Esophagus squamous epithelium (tissue), 5 donors: ENCODE measurements at places on chromosomes 6 and 20.

DNA sequence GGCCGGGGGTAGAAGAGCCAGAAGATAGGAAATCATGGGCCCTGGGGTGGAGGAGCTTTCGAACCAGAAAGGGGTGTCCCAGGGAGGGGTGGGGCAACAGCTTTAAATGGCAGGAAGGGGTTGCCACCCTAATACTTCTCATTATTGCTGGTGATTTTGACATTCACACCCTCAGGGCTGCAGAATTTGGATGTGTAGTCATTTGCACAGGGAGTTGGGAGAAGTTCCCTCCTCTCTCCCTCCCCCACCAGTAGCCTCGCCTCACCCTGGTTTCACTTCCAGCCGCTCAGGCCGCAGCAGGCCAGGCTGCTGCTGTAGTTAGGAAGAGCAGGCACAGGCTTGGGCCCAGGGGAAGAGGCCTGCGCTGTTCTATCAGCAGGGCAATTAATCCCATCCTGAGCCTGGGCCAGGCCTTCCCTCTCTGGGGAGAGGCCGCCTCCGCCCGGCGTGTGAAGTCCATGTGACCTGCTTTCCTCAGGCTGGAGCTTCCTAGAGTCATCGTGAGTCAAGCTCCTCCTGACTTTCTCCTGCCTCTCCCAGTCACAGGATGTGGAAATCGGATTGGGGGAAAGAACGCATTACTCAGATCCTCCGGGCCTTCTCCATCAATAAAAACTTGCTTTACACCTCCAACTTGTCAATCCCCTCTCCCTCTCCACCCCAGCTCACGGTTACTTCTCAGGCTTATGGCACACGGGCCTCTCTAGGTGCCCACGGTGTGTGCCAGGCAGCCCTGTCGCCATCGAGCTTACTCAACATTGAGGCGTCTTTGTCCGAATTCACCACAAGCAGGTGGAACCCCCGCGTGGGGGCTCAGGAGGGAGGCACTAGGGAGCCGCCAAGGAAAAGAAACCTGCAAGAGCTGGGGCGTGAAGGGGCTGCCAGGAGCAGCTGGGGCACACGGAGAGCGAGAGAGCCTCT, 7.8 kb downstream of the ADTRP start:
- DNase-seq, result peak; percentile 45

DNA sequence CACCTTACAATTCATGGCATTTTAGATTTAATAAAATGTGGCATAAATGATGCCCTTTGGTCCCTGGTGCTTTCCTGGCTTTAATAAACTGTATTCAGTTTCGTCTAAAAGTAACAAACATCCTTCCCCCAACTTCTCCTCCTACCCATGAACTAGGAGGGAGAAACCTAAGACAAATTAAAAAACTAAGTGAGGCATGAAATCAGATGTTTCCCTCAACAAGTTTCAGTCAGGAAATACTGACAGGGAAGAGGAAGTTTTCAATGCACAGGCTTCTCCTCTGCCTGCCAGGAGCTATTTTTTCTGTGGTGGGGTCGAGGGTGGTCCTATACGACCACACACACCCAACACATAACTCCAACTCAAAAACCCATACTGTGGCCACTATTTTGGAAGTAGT, 10.0 kb downstream of the HBS1L start:
- DNase-seq, result no peak

DNA sequence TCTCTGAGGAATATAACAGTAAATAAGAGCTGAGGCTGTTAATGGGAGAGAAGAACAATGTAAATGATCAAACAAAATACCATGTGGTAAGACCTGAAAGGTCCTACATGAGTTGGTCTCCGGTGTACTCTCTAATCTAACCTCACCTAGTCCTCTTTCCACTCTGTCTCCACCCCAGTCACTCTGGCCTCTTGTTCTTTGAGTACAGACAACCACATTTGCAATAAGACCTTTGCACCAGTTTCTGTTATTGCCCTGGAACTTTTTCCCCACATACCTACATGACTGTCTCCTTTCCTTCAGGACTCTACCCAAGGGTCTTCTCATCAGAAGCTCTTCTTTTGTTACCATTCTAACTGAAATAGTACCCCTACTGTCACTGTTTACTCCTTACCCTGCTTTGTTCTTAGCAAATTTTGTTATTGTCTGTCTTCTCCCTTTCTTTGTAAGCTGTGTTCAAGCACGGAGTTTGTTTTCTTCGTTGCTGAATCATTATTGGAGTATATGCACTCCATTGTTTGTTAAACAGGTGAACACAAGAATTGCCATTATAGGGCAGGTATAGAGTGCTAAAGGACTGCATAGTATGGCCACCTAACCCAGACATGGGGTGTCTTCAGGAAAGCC, 37.3 kb downstream of the MAPK14 start:
- DNase-seq, result no peak

GRCh38 chr20:18719426-18719825, 94.2 kb upstream of the SCP2D1 start:
- DNase-seq, result no peak

DNA sequence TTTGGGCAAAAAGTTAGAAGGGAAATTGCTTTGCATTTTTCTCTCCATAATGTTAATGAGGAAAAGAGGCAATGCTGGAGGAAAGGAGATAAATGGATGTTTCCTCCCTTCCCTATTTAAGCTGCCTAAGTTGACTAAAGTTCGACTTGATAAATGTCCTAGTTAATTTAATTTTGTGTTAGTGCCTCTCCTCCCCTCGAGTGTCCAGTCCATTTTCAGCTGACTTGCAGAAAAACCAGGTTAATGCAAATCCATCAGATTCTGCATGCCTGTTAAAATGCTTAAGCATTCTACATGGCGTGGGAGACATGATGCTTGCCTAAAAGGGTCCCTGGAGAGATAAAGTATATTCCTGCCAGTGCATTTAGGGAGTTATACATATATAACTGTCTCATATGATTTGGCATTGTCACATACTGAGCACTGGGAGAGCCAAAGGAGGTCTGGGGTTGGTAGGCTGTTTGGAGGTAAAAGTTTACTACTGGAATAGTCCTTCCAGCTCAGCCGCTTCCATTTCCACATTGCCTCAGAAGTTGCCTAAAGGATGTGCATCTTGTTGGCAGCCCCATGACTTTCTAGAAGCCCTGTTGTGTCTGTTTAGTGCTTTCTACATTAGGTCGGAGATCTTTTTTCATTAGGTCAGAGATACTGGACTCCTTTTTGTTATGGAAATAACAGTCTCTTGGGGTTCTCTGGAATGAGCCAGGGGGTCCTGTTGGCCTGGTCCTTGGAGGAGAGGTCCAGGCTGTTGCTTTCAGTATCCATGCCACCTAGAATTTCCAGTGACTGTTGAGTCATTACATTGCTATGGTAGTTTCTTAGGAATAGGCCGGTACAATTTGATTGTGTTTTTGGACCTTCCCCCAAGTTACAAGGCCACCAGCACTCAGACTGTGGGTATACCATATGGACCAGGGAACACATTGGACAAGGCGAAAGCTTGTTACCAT, 30.4 kb downstream of the JARID2 start:
- DNase-seq, result no peak

DNA sequence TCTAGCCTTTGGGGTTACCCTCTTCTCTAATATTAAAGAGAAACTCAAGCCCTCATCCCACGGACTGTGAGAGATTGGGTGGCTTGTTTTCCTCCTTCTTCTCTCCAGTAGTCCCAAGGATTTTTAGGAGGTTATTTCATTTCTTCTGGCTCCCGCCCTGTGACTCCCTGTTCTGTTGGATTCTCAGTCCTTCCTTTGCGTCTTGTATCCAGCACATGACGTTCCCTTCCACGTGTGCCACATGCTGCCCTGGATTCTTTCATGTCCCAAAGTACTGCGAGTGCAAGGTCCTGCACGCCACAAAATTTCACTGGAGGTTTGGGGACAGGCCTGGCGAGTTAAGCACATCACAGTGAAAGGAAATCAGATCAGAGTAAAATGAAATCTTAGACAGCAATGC, 213.4 kb downstream of the PACRG start:
- no peak for DNase-seq

DNA sequence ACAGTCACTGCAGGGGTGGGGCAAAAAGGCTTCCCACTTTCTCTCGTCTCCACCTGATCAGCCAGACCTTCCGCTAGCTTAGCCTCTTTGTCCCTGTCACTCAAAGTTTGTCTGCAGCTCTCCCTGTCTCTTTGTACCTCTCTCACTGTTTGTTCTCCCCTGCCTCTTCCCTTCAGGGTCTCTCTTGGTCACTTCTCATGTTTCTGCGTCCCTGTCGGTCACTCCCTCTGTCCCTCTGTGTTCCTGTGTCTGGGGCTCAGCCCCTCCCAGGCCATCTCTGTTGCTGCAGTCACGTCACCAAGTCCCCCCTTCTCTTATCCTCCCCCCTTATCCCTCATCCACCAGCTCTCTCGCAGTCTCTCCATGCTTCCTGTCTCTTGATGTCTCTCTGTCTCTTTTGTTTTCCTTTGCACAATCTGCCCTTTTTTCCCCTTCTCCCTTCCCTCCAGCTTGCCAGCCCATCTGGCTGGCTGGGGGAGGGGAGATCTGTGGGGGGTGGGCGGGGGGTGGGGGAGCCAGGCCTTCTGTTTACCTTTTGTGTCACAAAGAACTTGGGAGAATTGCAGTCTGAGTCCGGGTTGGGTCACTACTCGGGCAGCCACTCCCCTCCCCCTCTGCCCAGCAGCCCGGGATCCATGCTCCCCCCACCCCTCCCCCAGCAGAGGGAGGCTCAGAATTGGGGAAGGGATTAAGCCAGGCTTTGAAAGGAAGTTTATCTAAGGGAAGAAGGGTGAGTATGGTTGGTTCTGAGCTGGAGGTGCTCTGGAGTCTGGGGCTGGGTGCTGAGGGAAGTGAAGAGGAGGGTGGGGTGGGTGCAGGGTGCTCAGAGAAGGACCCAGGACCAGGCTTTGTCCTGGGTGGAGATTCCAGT, 32.3 kb downstream of the FOXP4 start:
- no peak for DNase-seq
